ENCODE measurements at places on chromosomes 11 and 22. TPM values are rescaled to one million over a fixed set of nuclear protein-coding genes. Genes with fewer than 3 reads are reported as not detected.

The OR10G6 gene
- not detected for total RNA-seq

The NXPE4 gene
- not detected for total RNA-seq

The SIK3 gene
- total RNA-seq: 45.4 TPM

- no peak for DNase-seq
Measured at GRCh38 chr22:32685512-32685911, 116.0 kb upstream of the TIMP3 start.

DNA sequence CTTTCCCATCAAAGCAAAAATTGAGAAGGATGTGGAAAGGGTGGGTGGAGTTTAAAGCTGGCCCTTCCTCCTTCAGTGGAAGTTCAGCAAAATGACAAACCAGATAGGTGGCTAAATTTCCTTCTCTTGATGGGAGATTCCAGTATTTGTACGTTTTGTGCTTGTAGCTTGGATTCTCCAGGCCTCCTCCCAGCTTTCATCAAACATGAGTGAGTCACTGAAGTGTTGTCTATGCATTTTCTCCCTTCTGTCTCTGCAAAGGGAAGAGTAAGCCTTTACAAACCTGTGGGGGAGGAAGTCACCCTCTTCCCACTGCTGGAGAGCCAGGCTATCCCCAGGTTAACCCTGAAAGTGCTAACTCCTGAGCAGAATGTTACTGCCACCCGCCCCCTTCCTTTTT, 6.4 kb downstream of the MARK2 start:
- DNase-seq: no peak

DNA sequence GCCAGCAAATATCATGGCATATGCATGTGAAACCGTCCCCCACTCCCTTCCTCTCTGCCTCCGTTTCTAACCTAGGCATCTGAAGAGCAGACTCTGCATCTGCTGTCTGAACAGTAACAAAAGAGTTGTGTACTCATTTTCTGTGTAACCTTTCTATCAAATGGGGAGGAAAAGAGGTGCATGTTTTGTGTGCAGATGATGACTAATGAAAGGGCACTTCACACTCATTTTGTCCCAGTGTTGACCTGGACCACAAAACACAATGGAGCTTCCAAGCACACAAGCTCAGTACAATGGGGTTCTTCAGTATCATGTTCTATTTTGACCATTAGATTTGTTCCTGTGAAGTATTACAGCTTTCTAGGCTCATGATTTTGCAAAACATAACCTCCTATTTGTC, 13.0 kb downstream of the JHY start:
- DNase-seq: no peak

DNA sequence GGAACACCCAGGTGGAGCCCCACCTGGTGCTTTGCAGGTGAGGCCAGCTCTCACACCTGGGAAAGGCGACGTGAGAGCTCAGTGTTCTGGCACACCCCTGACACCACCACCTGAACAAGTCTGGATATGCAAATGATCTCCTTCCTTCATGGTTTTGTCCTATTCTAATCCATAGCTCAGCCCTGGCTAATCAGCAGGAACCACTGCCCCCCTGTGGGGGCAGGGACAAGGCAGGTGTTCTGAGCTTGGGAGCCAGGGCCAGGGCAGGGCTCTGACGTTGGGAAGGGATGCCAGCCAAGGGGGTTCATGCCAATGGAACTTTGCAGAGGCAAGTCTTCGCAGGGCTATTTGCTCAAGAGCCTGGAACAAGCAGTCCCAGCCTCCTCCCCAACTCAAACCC, 144.2 kb downstream of the TRIM29 start:
- no peak for DNase-seq

DNA sequence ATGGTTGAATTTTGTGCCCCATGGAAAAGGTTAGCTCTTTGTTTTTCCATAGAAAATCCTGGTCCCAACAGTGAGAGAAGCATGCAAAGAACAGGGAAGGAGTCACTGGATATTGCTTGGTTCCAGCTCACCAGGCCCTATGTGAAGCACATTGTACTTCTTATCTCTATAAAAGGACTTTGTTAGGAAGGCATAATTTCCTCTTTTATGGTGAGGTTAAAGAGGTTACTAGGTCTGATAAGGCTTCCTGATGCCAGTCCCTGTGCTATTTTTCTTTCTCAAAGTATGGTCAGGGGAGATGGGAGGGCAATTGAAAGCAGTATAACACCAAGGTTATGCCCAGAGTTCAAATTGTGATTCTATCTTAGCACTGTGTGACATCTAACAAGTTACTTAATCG, 162.6 kb downstream of the KIF18A start:
- no peak for DNase-seq

Data from psoas muscle (tissue), 8 donors.